Right lobe of liver (tissue), 6 donors: ENCODE measurements at places on chromosomes 5 and 9. TPM values are rescaled to one million over a fixed set of nuclear protein-coding genes. Genes with fewer than 3 reads are reported as not detected.

Gene ELAVL2
- not detected for total RNA-seq

DNA sequence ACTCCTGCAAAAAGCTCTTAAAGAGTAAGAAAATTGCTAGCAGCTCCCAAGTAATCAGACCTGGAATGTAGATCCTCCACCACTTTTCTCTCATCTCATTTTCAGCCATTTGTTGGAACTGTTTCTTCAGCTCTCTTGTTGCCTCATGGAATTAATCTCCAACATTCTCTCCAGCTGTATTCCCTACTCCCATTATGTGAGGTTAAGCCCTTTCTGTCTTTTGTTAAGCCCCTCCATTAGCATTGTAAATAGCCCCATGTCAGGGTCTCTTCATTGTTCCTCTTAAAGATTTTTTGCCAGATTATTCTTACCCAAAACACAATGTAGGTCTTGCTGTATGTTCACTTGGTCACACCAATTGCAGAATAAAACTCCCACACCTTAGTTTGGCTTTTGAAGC, 119.8 kb downstream of the PLPPR1 start:
- DNase-seq = no peak

- peak; percentile 40 for DNase-seq
Observed at GRCh38 chr5:79020861-79021561, 35.9 kb upstream of the ARSB start.

Gene CDHR2
- total RNA-seq = 6.8 TPM

Gene CRHBP
- total RNA-seq = 35.9 TPM

DNA sequence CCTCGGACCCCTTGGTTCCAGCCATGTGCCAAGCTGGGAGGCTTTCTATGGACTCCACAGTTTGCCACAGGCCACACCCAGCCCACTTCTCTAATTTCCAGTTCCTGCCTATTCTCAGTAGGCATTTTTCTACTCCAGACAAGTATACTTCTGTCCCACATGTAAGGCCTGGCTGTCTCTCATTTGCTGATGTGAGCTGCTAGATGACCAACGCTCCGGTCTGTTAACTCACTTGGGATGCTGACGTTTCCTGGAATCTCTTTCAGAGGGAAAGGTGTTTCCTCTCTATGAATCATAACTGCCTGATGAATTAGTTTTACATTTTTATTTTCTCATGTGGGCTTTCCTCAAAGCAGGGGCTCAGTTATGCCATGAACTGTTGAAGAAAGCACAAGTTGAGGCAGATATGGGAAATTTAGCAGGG, 36.3 kb downstream of the ERGIC1 start:
- no peak for DNase-seq

Gene LARP1
- 70.8 TPM for total RNA-seq

GRCh38 chr5:625516-625915, 13.4 kb downstream of the CEP72 start:
- DNase-seq = no peak

Gene EGR1
- total RNA-seq = 6.6 TPM

Gene LOX
- total RNA-seq = 11.8 TPM

DNA sequence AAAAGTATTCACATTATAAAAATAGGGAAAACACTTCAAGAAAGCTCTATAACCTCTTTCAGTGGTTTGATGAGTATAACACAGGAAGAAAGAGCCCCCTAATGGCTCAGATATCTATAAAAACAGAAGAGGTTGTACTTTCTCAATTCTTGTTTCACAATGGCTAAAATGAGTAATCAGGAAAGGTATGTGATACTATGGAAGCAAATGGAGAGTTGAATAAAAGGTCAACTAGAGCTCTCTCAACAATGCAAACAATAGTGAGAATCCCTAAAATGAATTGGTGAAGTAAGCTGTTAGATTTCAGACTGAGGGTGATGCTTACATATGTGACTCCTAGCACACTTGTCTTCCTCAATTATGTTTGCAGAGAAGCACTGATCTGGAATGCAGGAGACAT, 584.6 kb upstream of the CDH18 start:
- DNase-seq = no peak

- DNase-seq = no peak
Observed at GRCh38 chr5:35408146-35408545, 177.9 kb upstream of the PRLR start.

GRCh38 chr9:79477241-79477840, 94.4 kb upstream of the TLE4 start:
- DNase-seq = no peak

DNA sequence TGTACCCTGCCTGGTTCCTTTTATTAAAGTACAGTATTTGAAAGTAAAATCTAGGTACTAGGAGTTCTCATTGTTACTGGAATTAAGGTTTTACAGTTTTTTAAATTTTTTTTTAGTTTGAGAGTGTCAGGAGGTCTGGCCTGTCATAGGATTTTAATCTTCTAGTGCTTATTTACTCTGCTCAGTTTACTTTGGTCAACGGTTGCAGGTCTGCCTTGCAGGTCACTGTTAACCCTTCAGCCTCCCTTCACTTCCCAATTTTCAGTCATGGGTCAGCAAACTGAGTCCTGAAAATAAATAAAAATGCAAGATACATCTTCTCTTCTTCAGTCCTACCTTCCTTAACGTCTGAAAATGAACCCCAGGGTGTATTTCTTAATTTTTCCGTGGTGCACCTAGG, 18.8 kb upstream of the PTBP3 start:
- no peak for DNase-seq

Gene PCA3
- total RNA-seq = 0.12 TPM

- DNase-seq = no peak
Observed at GRCh38 chr9:26058111-26058895, 380.1 kb upstream of the TUSC1 start.

DNA sequence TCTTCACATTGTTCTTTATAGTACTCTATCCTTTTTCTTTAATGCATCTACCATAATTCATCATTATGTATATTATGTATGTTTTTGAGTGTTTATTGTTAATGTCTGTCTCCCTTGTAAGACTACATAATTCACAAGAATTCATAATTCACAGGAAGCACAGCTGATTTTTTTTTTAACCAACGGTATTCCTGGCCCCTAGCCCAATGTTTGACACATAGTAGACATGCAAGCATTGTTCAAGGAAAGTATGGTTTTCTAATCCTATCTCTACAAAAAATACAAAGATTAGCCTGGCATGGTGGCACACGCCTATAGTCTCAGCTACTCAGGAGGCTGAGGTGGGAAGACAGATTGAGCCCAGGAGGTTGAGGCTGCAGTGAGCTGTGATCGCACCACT, 160.6 kb downstream of the PPP2R2B start:
- DNase-seq = no peak

Gene CXCL14
- 3.9 TPM for total RNA-seq

Gene SLCO6A1
- not detected for total RNA-seq

DNA sequence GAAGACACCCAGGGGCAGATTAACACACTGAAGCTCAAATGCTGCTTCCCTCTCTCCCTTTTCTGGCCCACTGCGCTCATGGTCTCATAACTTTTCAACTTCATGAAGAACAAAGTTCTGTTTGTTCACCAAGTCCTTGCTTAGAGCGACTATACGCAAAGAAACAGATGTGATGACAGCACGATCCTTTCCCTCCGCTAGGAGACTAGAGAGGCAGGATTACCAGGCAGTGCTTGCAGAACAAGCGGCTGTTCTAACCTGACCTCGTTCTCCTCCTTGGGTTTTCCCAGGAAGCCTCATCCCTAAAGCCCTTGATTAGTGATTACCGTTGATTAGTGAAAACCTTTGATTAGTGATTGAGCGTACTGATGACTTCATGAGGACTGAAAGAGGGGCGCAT, 649.9 kb downstream of the IRX1 start:
- DNase-seq = no peak

Gene LRRC26
- total RNA-seq = not detected

Gene PHYHD1
- 47.7 TPM for total RNA-seq

- no peak for DNase-seq
Observed at GRCh38 chr9:38346811-38347210, 45.7 kb upstream of the ALDH1B1 start.

DNA sequence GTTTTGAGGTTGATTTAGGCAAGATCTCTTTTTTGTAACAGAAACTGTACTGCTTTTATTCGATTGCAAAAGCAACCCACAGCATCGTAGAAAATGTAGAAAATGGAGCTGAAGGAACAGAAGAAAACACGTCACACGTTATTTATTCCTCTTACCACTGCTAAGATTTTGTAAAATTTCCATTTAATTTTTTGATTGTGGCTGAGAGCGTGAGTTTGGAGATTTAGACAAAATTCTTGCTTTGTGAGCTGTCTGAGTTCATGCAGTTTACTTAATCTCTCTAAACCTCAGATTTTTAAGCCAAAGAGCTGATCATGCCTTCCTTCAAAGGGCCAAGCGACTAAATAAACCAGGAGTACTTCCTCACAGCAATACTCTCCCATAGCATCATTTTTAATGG, 24.8 kb downstream of the DPYSL3 start:
- DNase-seq = no peak

- DNase-seq = no peak
Observed at GRCh38 chr5:142772446-142773293, 2.5 kb downstream of the ARHGAP26 start.

DNA sequence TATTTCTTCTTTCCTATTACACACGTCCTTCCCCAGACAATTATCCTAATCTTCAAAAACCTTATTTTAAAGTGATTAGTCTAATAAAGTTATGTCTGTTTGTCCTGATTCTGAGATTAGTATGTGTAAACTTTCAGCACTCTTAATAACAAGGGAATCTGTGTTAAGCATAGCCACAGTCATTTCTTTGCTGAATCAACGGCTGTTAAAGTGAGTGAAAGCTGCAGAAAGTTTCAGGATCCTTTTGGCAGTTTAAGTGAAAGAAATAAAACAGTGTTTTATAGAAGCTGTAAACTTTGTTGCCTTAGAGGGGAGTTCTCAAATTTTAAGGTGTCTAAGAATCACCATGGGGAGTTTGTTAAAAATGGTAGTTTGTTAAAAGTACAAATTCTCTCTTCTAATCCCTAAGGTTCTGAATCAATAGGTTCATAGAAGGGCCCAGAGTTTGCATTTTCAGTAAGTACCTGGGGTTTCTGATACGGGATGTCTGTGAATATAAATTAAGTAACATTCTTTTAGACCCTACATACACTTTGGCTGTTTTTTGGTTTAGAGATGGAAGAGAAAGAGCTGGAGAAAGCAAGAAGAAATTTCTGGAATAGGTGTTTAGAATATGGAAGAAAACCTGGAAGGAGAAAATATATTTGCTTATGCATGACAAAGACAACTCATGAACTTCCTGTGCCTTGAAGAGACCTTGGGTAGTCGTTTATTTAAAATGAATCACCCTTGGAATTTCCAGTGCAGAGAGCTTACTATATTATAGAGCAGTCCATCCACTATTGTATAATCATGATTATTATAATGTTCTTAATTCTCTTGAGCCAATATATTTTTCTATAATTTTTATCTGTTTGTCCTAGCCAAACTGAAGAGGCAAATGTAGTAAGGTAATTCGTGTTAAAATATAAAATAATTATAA, 45.7 kb downstream of the SCAMP1 start:
- no peak for DNase-seq

- no peak for DNase-seq
Observed at GRCh38 chr5:66904189-66904588, 292.4 kb downstream of the CD180 start.

GRCh38 chr5:96816411-96816939, 8.7 kb upstream of the ERAP1 start:
- DNase-seq = no peak

Gene TTC39B
- 9.8 TPM for total RNA-seq

DNA sequence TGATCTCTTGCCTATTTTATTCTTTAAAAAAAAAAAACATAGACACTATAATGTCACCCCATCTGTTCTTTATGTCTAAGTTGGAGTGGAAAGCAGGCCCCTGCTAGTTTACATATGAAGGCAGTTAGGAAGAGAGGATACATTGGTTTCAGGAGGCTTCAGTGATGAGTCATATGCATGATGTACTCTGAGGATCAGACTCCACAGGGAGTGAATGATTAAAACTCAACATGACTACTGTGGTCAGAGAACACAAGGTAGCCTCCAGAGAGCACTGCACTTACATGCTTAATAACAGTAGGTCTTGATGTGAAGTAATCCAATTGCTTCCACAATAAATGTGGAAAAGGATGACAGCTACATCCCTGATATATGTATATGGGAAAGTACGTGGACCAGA, 22.7 kb upstream of the FSTL4 start:
- no peak for DNase-seq

DNA sequence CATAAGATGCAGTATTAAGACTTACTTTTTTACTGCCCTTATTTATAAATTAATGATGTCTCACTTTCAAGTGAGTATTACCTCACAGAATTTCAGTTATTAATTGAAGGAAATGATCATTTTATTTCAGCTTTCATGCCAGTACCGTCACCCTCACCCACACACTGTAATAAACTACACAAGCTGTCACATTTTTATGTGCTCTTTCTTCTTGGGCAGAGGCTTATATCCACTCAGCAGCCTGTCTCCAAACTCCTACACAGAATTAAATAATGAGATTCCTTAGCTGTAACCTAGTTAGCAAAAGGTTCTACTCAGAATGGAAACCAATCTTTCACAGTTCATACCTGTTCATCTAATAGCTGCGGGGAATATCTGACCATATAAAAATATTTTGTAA, 1915.8 kb upstream of the CDH6 start:
- DNase-seq = no peak

Gene CERCAM
- 2.5 TPM for total RNA-seq

Gene CDC42SE2
- total RNA-seq = 15.1 TPM

DNA sequence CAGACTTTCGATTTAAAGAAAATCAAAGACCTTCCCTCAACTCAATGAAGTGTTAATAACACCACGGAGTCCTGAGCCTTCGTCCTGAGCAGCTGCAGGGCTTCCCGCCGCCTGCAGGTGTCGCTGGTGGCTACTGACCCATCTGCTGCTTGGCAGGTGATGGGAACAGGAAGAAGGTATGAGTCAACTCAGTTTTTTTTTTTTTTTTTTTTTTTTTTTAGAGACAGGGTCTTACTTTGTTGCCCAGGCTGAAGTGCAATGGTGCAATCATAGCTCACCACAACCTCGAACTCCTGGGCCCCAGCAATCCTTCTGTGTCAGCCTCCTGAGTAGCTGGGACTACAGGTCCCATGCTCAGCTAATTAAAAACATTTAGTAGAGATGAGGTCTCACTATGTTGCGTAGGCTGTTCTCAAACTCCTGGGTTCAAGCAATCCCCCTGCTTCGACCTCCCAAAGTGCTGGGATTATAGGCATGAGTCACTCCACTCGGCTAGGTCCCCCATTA, 185.7 kb upstream of the IL12B start:
- peak; percentile 65 for DNase-seq

Gene FOXD4
- not detected for total RNA-seq

GRCh38 chr9:16515207-16515606, 355.3 kb downstream of the BNC2 start:
- DNase-seq = no peak

- DNase-seq = no peak
Observed at GRCh38 chr5:149886692-149887470, 57.7 kb downstream of the PDE6A start.

Gene RLN2
- total RNA-seq = not detected
